Occipital lobe (tissue), 3 donors: ENCODE measurements at places on chromosomes 2 and 18. TPM values are rescaled to one million over a fixed set of nuclear protein-coding genes. Genes with fewer than 3 reads are reported as not detected.

DNA sequence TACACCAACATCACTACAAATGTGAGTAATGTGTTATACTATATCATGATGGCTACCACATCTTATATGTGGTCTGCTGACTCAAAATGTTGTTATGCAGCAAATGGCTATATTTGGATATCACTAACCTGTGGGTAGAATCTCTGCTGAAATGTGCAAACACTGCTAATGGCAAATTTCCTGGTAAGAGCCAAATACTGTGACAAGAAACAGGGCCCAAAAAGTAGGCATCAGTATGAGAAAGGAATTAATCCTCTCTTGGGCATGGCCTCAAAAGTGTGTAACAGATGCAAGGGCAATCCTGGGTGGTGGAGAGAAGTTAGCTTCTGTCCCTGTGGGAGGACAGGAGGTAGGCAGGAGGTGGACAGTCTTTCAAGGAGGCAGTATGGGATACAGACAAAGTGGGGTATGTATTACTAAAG is 13.3 kb downstream of the ATF2 start:
- DNase-seq, result no peak

- no peak for DNase-seq
Observed at GRCh38 chr2:41621563-41621962, 426.3 kb upstream of the PKDCC start.

DNA sequence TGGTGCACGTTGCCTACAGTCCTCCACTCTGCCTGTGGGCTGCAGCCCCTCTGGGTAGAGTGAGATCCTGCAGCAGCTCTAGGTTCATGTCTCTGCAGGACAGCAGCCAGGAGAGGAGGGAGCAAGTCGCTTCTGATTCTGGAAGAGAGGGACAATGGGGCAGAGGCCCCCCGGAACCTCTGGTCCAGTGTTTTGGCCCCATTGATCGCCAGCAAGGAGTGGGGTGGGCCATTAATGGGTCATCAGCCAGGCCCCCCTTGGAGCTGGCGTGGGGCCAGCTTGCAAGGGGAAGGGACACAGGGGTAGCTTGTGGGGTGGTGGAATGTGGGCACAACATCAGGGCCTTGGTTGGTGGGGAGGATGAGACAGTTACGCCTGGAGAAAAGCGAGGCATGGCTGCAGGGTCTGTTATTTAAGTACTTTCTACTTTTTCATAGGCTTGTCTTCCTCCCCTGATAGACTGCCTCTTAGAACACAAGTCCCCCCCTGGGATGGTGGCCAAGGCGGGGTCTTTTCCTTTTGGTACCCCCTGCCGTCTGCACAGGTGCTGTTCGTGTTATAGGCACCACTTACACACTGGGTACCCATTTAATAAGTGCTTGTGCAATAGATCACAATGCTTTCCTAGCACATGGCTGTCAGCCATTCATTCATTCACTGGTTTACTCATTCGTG is 44.6 kb downstream of the INHBB start:
- no peak for DNase-seq

GRCh38 chr2:236636261-236636660 is 66.6 kb downstream of the ACKR3 start:
- no peak for DNase-seq

Gene IL1F10
- not detected for total RNA-seq
